ENCODE measurements at places on chromosomes 16 and 17. TPM values are rescaled to one million over a fixed set of nuclear protein-coding genes. Genes with fewer than 3 reads are reported as not detected.

The SERPINF2 gene
- total RNA-seq = 0.33 TPM

DNA sequence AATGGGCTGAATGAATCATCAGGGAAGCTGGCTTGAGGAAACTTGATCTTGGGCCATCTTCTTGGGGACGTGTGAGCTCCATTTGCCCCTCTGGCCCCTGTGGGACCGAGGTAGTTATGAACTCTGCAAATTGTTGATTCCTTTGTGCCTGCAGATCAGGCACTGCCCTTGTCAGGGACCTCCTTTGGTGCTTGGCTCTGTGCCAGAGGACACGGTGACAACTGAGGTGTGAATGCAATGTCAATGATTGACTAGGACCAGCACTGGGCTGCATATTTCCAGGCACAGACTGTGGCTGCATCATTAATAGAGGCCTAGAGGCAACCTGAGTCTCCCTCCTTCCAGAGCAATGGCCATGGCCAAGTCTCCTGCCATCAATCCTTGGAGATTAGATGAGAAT is 23.8 kb downstream of the PDILT start:
- DNase-seq = no peak

DNA sequence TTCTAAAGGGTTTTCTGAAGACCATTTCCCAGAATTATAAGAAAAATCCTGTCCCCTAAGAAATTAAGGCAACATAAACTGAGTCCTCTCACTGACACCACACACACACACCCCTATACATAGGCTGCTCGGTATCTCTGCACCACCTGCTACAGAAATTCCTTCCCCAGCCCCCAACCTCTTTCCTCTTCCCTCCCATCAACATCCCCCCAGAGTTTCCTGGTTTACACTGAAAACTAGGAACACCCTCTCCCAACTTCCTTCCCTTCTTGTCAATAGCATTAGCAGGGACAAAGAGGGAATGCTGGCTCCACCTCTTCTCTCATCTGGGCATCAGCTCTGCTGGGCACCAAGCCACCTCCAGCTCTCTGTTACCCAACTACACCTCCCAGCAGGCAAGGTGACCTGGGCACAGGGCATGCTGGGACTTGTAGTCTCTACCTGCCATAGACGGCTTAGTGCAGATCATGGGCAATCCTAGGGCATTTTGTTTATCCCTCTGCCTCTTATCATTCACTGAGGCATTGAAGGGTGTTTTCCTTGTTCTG is 15.7 kb downstream of the CAVIN1 start:
- DNase-seq = peak; percentile 88

The WFIKKN2 gene
- total RNA-seq = 0.25 TPM

GRCh38 chr17:40095944-40096791 is 4.2 kb downstream of the NR1D1 start:
- DNase-seq = no peak

DNA sequence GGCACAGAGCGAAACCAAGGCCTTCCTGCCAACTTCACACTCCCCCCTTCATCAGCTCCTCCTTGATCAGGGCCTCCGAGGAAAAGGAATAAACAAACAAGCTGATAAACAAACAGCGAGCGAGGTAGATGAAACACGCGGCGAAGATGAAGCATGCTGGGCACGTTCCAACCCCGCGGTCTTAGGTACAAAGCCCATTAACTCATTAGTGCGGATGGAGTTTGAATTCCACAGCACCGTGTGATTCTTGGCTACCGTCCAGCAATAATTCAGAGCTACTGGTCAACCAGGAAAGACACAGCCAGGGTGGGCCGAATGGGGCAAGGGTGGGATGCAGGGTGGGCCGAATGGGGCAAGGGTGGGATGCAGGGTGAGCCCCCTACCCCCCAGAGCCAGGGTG is 67.3 kb downstream of the RBFOX3 start:
- DNase-seq = no peak

The HOXB9 gene
- total RNA-seq = not detected

DNA sequence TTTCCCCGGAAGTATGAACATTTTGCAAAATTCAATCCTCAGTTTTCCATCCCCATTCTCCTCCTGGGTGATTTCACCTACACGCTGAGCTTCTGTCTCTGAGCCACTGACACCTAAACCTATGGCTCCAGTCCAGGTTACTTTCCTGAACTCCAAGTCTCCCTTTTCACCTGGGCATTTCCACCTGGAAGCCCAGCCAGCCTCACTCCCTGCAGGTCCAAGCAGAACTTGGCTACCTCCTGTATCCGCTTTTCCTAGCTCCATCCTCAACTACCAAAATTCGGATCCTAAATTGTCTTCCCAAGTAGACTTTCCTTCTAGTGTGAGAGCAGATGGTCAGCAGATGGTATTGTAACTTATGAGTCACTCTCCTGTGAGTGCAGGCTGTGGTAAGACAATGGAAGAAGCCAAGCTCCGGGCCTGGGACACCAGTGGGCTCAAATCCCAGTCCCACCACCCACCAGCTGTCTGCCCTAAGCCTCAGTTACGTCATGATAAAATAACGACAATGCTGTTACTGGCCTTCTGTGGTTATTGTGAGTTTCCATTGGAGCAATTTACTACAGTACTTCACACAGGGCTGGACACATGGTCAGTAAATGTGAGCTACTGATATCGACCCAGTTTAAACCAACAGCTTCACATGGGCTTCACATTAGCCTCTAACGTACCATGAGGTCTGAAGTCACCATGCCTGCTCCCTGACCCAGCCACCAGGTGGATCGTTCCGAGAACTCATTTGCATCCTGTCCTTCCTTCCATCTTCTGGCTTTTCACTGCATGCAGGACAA is 33.3 kb downstream of the PECAM1 start:
- peak; percentile 71 for DNase-seq

GRCh38 chr17:3904501-3904900 is 11.6 kb upstream of the CAMKK1 start:
- DNase-seq = no peak

GRCh38 chr17:55776271-55776670 is 25.4 kb downstream of the PCTP start:
- DNase-seq = no peak

DNA sequence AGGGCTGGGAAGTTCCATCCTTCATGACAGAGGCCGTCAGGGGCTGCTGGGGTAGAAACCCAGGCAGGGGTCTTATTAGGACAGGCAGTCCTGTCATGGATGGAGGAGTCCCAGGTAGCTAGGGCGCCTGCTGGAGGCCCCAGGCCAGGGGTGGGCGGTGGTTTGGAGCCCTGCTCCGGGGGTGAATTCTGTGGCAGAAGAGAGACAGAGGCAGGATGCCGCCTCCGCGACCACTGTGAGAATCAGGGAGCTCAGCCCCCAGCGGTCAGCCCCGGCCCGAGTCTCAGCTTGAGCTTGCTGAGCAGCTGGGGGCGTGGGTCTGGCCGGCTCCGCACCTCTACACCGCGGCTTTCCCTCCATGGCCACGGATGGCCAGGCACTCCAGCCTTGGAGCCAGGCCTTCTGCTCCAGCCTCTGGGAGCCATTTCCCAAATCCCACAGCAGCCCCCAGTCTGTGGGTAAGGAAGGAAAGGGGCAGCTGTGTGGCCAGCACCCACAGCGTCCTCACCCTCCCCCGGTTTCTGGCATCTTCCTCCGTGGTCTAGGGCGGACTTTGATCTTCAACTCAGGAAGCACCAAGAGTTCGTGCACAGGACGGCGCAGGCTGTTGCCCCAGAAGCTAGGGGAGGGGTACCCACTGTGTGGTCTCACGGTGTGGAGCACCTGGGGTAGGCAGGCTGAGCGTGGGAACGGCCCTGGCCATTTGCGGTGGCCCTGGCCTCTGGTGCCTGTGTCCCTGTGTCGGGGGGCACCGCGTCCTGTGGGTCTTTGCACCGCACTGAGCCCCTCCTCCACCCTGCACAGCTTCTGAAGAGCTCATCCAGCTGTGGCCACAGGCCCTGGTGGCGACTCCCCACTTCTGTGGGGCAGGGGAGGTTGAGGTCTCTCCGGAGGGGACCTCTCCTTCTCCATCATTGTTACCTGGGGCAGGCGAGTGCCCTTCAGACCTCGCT is 14.1 kb downstream of the CD7 start:
- no peak for DNase-seq

The FAM20A gene
- 2.9 TPM for total RNA-seq

DNA sequence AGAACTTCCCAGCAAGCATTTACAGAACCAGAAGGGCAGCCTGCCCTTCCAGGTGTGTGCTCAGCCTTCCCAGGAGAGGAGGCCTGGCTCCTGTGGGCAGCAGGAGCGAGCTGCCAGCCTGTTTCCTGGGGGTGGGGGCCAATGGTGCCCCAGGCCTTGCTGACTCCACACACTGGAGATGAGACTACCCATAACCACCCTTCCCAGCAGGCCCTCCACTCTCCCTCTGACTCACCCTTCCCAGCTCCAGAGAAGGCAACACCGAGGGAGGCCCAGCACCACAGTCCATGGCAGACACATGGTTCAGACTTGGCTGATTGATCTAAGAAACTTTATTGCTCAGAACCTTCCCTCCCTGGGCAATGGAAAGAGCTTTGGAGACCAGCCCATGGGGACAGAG is 1.8 kb upstream of the PRSS53 start:
- DNase-seq = no peak

GRCh38 chr16:2761472-2761871 is 9.0 kb downstream of the SRRM2 start:
- no peak for DNase-seq

- DNase-seq = no peak
Observed at GRCh38 chr17:1467898-1468492, 12.0 kb upstream of the CRK start.

DNA sequence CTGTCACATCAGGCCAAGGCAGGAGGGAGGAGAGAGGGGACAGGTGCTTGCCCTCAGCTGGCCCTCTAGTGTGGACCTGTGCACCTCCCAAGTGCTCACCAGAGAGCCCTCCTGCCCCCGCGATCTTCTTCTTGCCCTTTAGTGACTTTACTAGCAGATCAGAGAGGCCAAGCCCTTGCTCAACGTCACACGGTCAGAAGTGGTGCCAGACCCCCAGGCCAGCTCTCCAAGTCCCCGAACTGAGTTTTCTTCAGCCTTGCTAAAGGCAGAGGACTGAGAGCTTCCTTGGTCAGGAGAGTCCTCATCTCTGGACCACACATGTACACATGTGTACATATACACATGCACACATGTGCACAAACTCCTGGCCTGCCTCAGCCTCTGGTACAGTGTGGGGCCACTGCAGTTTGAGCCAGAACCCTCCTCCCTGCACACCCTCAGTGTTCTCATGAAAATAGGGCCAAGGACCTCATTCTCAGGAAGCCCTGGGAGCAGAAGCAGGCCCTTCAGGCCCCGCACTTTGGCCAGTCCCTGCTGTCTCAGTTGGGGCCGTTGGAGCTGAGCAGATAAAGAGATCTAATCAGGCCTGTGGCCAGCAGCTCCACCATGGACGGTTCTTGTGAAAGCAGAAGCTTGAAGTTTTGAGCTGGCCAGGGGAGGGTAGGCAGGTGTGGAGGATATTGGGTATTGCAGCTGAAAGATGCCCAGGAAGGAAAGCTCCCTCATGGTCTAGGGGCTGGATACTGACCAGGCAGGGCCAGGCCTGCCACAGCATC is 7.4 kb upstream of the EPX start:
- DNase-seq = no peak

The MT3 gene
- 4.1 TPM for total RNA-seq

The KRTAP9-8 gene
- not detected for total RNA-seq

The CARD14 gene
- total RNA-seq = 0.49 TPM

DNA sequence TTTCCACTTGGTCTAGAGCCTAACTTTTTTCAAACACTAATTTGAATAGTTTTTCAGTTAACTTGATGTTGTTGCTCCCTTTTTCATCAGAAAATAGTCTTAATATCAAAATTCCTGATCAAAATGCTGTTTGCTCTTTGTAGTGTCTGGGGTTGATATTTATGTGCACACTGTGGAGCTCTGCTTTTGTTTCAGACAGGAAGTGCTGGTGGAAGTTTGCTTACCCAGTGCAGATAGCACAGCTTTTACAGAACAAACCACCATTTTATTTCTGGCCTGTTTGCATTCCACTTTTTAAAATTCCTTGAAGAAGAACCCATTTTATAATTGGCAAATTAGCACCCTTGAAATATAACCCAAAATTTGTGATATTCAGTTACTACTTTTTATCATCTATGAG is 125.4 kb downstream of the MRTFB start:
- no peak for DNase-seq

DNA sequence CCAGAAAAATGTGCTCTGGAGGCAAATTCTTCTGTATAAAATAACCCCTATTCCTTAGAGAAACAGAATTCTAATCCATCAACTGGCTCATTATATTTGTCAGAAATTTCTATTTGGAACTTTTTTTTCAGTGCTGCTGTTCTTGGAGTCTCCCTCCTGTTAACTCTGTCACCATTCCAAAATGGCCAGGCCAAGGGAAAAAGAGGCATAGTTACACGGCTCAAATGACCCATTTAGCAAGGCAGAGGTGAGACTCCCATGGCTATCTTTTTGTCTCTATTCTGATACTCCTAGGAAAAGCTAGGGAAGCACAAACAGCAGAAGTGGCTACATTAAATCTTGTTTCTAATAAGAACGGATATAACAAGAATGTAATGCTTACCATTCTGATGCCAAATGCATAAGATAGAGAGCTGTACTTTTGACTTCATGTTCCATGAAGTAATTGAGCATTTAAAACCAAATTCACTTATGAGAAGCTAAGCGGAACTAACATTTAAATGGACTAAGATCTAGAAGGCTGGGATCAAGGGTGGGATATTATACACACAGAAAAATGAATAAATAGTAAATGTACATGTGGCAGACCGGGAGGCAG is 64.4 kb upstream of the CORO6 start:
- DNase-seq = no peak

GRCh38 chr16:2842340-2843000 is 12.4 kb downstream of the ZG16B start:
- peak; percentile 30 for DNase-seq

The AIPL1 gene
- not detected for total RNA-seq

- no peak for DNase-seq
Observed at GRCh38 chr17:57485916-57486881, 229.9 kb downstream of the MSI2 start.

- DNase-seq = no peak
Observed at GRCh38 chr16:79714440-79714839, 113.9 kb upstream of the MAF start.

DNA sequence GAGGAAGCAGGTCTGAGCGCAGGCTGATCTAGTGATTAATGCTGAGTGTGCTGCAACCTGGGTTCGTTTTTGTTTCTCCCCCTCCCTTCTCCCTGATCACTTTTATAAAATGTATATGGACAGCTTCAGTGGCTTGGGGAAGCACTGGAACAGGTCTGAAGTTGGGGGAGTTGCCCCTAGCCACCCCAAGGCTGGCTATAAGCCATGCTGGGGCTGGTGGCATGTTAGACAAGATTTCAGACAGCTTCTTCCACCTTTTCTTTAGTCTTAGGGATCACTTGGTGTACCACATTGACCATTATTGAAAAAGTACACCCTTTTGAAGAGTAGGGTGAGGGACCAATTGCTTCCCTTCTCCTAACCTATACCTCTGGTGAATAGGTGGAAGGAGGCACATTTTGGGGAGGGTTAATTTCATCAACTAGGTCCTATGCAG is 3.8 kb upstream of the VAC14 start:
- DNase-seq = no peak

- DNase-seq = no peak
Observed at GRCh38 chr16:60818465-60818864, 1217.8 kb downstream of the CDH8 start.

The ATP2C2 gene
- total RNA-seq = not detected
